Stimulated activated CD4-positive, alpha-beta T cell treated with anti-CD3 and anti-CD28 coated beads, TNF-alpha, amount 100 ng/mL, for 24 hours (primary cell): ENCODE measurements at places on chromosomes 2 and 18.

DNA sequence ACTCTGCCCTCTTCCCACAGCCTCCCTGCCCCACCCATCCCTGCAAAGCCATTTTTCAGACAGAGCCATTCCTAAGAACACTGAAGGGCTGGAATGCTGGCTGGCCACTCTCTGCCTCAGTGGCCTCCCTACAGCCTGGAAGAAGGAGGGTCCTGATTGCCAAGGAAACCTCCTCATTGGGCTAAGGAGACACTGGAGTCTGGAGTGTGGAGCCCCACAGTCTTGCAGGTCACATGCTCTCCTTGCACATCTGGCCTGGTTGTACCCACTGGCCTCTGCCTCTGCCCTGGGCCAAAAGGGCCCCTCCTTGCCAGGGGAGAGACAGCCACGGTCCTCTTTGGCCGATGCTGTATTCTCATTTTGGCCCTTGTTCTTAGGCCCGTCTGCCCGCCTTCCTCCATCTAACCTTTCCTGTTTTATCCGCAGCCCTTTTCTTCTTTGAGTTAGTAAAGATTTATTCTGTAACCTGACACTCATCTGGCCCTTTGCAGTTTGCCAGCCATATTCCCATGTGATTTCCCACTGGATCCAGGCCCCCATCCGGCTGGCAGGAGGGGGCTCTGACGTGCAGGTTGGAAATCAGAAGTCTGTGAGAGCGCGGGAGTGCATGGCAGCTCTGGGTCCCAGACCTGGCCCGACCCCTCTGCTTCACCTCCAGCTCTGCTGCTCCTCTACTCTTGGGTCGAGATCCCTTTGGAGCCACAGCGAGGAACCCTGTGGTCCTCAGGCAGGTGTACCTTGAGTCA lies 11.0 kb upstream of the CATIP start:
- no peak for DNase-seq

- no peak for DNase-seq
Measured at GRCh38 chr18:72410399-72410798, 133.7 kb downstream of the CBLN2 start.

GRCh38 chr18:7844418-7844817 lies 277.3 kb downstream of the PTPRM start:
- DNase-seq = no peak

DNA sequence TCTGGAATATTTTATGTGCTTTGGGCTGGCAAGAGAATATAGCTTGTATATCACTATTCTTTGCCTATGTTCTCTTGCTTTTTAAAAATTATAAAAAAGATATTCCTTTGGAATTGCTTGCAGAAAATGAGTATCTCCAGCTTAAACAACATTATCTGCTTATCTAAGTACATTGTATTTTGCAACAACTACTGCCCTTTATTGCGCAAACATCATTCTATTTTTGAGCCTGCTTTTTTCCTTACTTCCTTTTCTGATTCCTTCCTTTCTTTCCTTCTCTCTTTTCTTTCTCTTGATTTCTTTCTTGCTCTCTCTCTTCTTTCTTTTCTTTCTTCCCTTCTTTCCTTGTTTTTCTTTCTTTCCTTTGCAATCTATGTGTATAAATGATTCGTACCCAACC lies 74.0 kb downstream of the UNC80 start:
- DNase-seq = no peak

DNA sequence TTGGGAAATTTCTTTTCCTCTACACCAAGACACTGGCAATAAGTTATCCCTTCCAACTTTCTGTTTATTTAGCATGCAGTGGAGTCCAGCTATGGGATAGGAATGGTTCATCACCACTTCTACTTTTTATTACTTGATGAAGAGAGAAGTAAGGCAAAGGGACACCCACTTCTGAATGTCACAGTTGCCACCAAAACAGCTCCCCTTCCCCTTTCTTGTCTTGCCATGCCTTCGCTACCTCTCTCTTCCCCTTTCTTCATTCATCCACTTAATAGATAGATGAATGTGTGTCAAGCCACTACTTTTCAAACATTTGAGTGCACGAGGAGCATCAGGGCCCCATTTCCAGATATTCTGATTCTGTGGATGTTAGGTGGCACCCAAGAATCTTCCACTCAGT lies 59.6 kb downstream of the KCTD18 start:
- no peak for DNase-seq

DNA sequence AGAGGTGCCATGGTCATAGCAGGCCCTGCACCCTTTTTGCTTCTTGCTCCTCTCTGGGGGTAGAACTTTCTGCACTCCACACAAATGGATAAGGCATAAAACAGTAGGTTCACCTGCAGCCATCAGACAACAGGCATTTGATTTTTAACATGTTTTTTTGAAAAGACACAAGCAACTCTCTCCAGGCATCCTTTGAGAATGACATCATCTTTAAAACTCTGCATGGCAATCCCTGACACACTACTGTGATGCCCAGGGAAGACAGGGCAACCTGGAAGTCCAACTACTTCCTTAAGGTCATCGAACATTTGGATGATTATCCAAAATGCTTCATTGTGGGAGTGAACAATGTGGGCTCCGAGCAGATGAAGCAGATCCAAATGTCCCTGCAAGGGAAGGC lies 82.8 kb downstream of the SKA1 start:
- DNase-seq = no peak

DNA sequence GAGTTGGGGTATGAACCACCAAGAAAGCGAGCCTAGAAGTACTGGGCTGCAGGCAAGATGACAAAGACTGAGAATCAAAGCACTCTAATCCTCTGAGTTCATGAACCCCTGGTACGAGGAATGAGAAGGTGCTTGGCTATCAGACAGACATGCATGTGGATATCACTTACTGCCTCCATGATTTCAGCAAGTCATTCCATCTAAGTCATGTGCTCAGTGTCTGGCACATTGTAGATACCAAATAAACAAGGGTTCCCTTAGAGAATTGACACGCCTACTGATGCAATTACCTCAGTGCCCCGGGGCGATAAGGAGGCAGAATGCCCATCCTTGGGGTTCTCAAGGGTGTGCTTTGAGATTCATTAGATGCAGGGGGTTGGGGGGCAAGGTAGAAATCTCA lies 125.6 kb upstream of the PKDCC start:
- DNase-seq = no peak

- DNase-seq = no peak
Measured at GRCh38 chr2:188787658-188788240, 186.4 kb upstream of the COL3A1 start.

DNA sequence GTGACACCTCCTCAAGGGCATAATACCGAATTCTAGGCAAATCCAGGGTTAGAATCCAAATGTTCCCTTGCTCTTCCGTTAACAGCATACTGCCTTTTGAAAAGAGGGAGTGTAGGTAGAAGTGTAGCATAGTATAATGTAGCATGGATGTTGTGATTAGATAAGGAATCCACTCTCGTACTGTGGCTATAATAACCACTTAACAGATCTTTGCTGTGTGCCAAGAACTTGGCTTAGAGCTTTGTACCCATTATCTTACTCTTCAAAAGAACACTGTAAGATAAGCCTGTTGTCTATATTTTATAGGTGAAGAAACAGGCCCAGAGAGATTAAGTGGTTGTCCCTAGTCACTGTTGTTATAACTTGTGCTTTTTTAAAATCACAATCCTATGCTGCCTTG lies 24.2 kb downstream of the WDR75 start:
- DNase-seq = no peak

- no peak for DNase-seq
Measured at GRCh38 chr2:67130531-67131256, 266.4 kb upstream of the ETAA1 start.

- no peak for DNase-seq
Measured at GRCh38 chr2:150663143-150663542, 175.7 kb upstream of the RND3 start.

DNA sequence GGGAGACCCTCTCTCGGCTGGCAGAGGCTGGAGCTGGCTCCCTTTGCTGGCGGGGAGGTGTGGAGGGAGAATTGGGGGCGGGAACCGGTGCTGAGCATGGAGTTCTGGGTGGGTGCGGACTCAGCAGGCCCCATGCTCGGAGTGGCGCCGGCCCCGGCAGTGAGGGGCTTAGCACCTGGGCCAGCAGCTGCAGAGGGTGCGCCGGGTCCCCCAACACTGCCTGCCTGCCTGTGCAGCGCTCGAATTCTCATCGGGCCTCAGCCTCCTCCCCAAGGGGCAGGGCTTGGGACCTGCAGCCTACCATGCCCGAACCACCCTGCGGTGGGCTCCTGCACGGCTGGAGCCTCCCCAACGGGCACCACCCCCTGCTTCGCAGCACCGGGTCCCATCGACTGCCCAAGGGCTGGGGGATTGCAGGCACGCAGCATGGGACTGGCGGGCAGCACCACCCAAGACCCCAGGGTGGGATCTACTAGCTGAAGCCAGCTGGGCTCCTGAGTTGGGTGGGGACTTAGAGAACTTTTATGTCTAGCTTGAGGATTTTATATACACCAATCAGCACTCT lies 129.8 kb downstream of the LRRC30 start:
- no peak for DNase-seq

- DNase-seq = no peak
Measured at GRCh38 chr18:6158958-6159357, 255.8 kb downstream of the L3MBTL4 start.

- DNase-seq = no peak
Measured at GRCh38 chr18:23529604-23530003, 26.3 kb downstream of the RMC1 start.

DNA sequence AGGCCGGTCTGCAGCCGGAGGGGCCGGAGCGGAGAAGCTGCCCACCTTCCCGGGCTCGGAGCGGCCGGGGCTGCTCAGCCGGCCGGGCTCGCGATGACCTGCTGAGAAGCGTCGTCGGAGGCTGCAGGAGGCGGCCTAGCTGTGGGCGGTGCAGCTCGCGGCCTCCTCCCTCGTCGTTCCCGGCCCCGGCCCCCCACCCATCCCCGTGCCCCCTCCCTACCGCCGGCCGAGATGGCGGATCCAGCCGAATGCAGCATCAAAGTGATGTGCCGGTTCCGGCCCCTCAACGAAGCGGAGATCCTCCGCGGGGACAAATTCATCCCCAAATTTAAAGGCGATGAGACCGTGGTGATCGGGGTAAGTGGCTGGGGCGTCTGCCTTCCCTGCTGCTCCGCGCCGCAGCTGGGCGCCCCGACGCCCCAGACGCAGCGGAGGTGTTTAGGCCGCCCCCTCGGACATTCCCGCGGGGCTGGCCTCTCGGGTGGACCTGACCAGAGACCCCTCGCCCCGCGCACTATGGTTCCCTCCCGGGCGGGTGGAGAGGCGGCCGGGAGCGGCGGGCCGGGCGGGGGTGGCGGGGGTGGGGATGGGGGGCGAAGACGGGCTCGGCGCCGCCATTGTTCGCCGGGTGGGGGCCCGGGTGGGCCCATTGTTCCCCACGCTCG lies 492 bp downstream of the KIF5C start:
- DNase-seq = no peak

GRCh38 chr2:23519334-23519651 lies 134.3 kb downstream of the KLHL29 start:
- DNase-seq = no peak
